Stimulated activated CD8-positive, alpha-beta memory T cell treated with anti-CD3 and anti-CD28 coated beads, Interleukin-2, amount 100 ng/mL, for 48 hours (primary cell): ENCODE measurements at places on chromosomes 6 and 20.

DNA sequence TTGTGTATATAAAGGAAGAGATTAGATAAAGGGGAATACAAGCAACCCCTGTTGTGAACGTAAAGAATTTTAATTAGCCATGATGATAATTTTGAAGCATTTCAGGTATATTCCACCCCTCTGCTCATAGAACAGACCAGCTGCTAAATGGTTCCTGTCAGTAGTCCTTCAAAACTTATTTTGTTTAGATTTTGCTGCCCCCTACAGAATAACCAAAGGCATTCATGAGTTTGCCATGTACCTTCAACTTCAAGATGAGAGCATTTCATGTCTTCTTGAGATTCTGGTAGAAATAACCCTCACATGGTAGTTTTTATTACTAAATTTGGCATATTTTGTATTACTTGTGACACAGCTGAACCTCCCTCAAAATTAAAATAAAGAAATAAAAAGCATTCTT, 1586.7 kb downstream of the HACE1 start:
- no peak for DNase-seq

- no peak for DNase-seq
Measured at GRCh38 chr20:34363465-34364222, 571 bp downstream of the ITCH start.

- DNase-seq = no peak
Measured at GRCh38 chr6:13528232-13528631, 40.8 kb upstream of the GFOD1 start.

DNA sequence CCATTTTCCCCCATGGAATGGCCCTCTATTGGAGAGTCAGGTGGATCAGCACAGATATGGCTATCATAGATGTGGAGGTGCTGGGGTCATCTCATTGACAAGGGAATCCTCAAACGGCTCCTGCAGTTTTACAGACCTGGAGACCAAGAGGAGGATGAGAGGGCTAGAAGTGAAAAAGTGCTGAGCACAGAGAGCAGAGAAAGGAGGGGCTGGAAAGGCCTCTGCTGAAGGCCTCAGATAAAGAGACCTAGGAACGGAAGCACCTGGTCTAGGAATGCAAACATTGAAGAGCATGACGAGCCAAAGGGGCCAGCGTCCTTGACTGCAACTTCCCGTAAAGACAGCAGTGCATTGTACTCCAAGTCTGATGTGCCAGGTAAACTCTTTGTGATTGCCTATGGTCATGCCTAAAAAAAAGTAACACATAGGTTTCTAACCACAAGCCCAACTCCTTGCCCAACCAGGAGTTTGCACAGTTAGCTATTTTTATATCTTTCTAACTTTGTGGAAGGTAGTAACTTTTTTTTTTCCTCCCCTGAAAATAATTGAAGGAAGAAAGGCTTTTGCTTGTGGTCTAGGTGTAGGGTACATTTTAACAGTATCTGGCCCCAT, 15.2 kb downstream of the RSPH4A start:
- DNase-seq = no peak
